ENCODE measurements at places on chromosomes 3 and 15.

GRCh38 chr15:77622209-77622933 is 10.3 kb downstream of the LINGO1 start:
- DNase-seq, result no peak

- no peak for DNase-seq
Measured at GRCh38 chr3:24495326-24495994, 810 bp upstream of the THRB start.

- no peak for DNase-seq
Measured at GRCh38 chr3:177119829-177120228, 77.5 kb downstream of the TBL1XR1 start.

- no peak for DNase-seq
Measured at GRCh38 chr15:97893967-97894366, 66.5 kb upstream of the ARRDC4 start.

GRCh38 chr15:82043130-82043673 is 2.6 kb downstream of the MEX3B start:
- no peak for DNase-seq

All from CD4-positive, alpha-beta T cell treated with Interleukin-6 for 4 hours (primary cell).